ENCODE measurements at places on chromosomes 16 and 17.

DNA sequence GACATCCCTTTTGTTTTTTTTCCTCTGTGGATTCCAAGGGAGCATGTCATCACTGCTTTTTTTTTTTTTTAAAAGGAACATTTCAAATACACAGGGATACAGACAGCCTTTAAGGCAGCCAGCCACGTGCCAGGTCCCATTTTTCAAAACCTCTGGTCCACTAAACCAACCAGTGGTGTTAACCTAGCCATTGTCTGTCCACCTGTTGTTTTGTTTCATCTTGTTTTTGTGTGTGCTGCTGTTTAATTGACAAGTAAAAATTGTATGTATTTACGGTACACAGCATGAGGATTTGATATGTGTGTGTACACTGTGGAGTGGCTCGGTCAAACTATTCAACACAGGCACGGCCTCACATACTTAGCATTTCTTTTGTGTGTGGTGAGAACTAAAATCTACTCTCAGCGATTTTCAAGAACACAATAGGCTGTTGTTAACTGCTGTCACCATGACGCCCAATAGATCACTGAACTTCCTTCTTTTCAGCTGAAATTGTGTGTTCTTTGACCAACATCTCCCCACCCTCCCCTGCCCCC is 19.2 kb downstream of the TMEM114 start:
- no peak for DNase-seq

GRCh38 chr16:86142801-86143236 is 243.9 kb downstream of the IRF8 start:
- no peak for DNase-seq

DNA sequence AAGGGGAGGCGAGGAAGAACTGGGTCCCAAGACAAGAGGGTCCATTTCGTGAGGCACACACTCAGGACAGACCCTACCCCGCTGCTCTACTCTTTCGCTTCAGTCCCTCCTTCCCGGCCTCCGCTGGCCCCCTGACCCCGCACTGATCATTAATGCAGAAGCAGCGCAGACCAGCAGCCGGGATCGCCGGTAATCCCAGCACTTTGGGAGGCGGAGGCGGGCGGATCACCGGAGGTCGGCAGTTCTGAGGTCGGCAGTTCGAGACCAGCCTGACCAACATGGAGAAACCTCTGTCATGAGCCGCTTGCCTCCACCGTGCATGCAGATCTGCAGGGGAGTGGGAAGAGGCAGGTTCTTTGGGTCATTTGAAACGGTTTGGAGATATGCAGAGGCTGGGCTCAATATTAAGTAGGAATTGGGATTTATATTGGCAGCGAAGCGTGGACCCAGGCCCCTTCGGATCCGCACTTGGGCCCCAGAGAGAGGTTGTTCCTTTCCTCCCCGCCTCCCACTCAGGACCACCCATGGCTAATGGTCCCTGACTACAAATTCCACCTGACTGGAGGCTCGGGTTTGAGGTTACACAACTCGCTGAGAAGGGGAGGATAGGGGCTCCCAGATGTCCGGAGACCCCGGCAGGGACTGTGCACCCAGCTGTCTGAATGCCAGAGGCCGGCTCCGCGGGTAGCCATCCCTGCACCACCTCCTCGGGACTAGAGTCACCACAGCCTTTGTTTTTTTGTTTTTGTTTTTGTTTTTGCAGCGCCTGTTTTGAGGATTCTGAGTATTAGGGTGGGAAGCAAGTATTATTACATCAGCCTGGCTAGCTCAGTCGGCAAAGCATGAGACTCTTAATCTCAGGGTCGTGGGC is 23.6 kb upstream of the OR1F1 start:
- no peak for DNase-seq

DNA sequence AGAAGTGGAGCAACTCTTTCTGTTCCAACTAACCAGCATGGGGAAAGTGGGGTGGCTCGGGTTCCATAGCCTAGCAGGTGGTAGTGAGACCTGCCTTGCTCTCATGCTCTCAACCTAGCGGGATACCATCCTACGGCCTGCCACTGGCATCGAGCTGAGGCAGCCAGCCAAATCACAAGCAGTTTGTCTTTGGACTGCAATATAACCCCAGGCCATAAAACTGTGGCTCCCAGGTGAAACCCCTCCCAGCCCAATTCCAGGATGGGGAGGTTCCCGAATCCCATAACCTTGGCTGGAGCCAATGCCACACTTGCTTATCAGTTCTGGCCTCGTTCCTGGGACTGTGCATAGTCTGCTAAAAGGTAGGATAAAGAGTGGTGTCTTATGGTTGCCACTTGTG is 155.8 kb upstream of the NETO2 start:
- DNase-seq = no peak

DNA sequence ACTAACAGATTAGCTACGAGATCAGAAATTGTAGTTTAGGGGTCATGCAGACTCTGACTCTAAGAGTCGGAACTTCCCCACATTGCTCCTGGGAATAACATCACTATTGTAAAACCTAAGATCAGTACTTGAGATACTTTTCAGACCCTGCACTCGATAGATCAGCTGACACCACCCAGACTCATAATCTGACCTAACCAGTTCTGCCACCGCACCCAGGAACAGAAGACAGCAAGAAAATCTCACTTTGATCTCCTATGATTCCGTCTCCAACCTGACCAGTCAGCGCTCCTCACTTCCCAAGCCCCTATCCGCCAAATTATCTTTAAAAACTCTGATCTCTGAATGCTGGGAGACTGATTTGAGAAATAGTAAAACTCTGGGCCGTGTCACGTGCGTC is 27.2 kb upstream of the ASGR2 start:
- DNase-seq = no peak

- no peak for DNase-seq
Measured at GRCh38 chr17:72187556-72187955, 66.7 kb downstream of the SOX9 start.

DNA sequence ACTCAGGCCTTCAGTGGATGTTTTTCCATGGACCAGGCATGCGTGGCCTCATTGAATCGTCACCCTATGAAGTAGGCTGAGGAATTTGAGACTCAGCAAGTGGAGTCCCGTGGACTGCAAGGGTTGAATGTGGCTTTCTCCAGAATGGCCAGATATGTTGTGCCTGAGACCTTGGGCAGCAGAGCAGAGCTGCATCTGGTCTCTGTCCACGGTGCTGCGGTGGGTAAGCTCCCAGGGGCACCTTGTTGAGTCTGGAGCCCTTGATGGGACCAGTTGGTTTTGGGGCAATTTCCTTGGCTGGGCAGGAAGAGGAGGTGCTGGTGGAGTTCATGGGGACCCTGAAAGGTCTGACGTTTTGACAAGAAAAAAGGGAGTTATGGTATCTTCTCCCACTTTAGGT is 368.1 kb upstream of the EEF2KMT start:
- DNase-seq = no peak

DNA sequence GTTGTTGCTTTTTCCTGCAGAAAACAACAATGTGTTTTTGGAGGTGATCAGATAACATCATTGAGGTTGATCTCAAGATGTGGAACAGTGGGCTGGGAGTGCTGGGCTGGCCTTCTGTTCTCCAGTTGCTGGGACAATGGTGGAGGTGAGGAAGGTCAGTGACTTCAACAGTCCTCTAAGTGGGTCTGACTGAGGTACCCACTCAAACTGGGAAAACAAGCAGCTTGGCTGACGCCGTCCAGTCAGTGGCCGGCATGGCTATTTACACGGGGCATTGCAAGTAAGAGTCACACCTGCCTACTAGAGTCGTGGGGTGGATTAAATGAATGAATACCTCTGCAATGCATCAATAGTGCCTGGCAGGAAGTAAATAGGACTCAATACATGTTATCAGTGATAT is 386.7 kb upstream of the ZFHX3 start:
- no peak for DNase-seq

GRCh38 chr17:7476494-7476893 is 2.9 kb downstream of the ZBTB4 start:
- DNase-seq = no peak

DNA sequence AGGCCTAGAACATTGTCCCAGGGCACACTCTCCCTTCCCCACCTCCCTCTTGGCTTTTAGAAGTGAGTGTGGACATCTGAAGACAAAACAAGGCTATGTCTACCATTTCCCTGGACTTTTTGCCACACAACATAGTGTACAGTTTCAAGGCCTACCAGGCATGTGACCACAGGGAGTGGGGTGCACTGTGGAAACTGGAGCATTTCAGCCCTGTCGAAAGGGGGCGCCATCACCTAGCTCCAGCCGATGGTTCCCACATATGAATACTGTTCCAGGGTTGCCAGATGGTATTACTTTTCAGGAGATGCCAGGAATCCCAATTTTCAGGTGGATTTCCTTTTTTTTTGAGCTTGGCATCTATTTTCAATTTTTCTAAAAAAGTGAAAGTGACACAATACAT is 140.7 kb downstream of the KATNIP start:
- no peak for DNase-seq

GRCh38 chr17:74045608-74046280 is 157.7 kb upstream of the RPL38 start:
- no peak for DNase-seq

DNA sequence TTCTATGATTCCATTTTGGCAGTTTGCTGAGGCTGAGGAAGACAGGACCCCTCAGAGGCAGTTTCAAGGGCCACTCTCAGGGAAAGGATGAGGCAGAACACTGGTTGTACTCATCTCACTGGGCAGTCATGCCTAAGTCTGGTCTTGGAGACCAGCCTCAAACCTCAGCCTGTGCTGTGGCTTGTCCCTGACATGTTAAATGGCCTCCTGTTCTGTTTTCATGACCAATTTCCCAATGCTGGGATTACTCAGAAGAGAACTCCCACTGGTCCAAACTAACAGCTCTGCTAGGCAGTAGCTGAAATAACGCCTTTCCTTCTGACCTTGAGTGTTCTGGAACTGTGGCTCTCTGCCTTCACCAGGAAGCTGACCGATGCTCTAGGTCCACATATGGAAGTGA is 8.4 kb upstream of the SPDYE4 start:
- DNase-seq = no peak

GRCh38 chr17:38461683-38462082 is 33.4 kb downstream of the ARHGAP23 start:
- DNase-seq = no peak

- no peak for DNase-seq
Measured at GRCh38 chr17:31391496-31391949, at the start of gene RAB11FIP4. Gene RAB11FIP4, plus strand, starts transcription at chr17:31391675. Its CDS starts 178 bp downstream, at chr17:31391853.

GRCh38 chr17:55198690-55199370 is 65.9 kb upstream of the HLF start:
- DNase-seq = no peak

- DNase-seq = no peak
Measured at GRCh38 chr16:28069971-28070794, 6.7 kb upstream of the GSG1L start.

- no peak for DNase-seq
Measured at GRCh38 chr17:72204742-72205141, 83.9 kb downstream of the SOX9 start.
